T-helper 22 cell (primary cell): ENCODE measurements at places on chromosomes 3 and 15.

DNA sequence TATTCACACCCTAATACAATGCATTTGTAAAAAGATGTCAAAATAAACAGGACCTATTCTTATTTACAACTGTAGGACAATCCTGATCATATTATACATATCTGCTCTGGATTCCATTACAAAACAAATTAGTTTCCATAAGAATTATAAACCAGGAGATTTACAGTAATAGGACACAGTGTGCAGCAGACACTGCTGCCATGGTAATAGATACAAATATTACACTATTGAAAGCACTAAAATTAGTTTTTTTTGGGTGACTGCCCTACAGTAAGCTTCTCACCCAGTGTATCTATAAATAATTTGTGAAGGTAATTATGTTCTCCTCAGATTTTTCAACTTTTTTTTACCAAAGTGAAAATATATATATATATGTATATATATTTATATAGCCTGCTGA, 47.9 kb downstream of the USF3 start:
- DNase-seq: no peak

DNA sequence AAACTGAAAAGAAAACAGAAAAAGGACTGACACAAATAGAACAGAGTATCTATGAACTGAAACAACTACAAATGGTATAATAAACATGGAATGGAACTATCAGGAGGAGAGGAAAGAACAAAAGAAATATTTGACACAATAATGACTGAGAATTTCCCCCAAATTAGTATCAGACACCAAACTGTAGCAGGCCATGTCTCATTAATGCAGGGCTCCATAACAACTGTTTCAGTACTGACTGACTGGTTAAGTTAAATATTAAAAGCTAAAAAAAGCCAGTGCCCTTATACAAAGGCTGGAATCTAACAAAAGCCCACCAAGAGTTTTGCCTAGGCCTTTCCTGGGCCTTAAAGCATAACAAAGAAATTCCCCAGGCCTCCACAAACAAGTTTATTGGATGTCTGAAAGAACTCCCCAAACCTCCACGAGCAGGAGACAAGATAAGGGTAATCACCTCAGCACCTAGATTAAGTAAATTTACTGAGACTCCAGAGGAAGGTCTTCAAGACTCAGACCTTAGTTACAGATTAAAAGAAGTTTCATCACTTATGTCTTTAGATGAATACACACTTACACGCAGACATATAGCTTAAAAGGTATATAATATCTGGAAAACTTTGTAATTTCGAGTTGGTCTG, 45.7 kb downstream of the KPNA1 start:
- no peak for DNase-seq

DNA sequence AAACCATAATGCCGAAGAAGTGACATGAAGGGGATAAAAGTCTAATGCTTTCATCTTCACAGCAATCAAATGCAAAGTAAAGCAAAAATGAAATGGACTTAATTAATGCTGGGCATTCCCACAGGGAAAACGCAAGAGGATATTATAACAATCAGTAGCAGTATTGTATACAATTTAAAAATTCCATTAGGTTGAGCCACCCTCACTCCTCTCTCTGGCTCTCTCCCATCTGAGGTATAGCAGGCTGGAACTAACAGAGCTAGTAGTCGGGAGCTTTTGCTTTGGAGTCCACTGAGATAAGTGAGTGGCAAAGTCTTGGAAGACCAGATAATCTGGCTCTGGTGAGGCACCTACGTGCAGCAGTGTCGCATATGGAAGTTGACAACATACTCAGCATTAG, 33.9 kb downstream of the DET1 start:
- DNase-seq: no peak

DNA sequence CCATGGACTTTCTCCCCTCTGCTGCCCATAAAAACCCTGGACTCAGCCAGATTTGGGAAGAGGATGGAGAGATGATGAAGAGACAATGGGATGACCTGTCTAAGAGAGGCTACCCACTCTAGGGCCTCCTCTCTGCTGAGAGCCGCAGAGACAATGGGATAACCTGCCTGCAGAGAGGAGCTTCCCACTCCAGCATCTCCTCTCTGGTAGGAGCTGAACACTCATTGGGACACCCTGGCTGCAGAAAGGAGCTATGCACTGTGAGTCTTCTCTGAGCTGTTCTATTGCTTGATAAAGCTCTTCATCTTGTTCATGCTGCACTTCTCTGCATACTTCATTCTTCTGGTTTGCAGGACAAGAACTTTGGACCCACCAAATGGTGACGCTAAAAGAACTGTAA, 4.5 kb upstream of the XCR1 start:
- no peak for DNase-seq

DNA sequence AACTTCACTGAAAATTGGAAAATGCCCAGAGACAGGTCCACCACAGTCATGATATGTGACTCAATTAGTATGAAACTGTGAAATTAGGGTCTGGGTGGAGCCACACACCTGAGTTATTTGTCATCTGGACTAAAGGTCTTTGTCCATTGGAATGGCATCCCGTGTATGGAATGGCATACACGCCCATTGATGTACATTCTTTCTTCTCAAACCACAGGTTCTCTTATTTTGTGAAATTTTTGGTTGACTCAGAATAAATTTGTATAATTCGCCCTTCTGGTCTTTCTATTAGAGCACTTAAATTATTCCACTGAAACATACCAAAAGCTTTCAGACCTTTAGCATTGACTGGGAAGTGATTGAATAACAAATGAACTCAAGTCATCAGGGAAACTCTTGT, 66.8 kb upstream of the UBE2E1 start:
- DNase-seq: no peak
